ENCODE measurements at places on chromosomes 12 and 14.

- DNase-seq: peak; percentile 75
Measured at GRCh38 chr12:22543246-22544037, 900 bp downstream of the C2CD5 start.

GRCh38 chr12:123670882-123671728 is at the start of gene TCTN2:
Gene TCTN2, plus strand, starts transcription at chr12:123671113. Its CDS starts 128 bp downstream, at chr12:123671241.
- peak; percentile 97 for DNase-seq

DNA sequence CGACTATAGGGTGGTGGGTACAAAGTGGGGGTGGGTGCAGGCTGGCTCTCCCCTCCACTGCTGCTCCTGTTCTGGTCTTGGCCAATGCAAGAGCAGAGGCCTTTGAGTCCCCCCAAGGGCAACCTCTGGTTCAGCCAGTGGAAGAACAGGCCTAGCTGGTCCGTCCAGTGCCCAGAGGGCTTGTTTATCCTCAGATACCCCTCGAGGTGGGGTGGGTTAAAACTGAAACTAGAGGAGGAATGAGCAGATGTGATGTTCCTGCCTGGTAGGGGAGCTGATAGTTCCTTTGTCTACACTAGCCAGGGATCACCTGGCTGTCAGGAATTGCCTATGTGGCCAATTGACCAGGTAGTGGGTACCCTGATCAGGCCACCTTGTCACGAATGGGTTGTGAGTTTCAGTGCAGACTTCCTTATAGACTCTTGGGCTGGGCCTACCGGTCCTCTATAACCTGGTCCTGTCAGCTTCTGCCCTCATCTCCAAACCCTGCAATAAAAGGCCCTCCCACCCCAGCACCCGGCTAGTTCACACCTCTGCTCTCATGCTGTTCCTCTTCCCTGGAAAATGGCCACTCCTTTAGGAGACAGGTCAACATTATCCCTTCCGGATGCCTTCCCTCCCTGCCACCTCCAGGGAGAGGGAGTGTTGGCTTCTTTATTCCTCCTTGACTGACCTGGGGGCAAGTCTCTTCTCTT is 10.7 kb upstream of the HSP90AA1 start:
- DNase-seq: no peak

DNA sequence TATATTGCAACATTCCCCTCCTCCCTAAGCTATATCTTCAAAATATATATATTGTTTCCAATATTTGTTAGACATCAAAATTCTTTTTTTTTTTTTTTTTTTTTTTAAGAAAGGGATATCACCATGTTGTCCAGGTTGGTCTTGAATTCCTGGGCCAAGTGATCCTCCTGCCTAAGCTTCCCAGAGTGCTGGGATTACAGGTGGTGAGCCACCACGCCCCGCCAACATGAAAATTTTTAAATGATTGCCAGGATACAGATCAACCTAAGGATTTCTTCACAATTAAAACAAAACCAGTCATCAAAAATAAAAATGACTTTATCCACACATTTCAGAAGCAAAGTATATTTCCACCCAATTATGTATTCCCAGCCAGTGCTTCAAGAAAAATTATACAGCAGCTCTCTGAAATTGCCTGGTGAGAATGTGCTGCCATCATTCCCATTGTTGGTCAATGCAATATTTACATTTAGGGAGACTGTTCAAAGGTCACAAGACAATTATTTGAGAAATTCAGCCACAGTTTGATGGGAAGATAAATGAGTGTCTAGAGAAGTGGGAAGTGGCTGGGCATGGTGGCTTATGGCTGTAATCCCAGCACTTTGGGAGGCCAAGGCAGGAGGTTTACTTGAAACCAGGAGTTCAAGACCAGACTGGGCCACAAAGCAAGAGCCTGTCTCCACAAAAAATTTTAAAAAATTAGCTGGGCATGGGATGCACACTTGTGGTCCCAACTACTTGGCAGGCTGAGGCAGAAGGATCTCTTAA is 141.7 kb upstream of the AMIGO2 start:
- no peak for DNase-seq

DNA sequence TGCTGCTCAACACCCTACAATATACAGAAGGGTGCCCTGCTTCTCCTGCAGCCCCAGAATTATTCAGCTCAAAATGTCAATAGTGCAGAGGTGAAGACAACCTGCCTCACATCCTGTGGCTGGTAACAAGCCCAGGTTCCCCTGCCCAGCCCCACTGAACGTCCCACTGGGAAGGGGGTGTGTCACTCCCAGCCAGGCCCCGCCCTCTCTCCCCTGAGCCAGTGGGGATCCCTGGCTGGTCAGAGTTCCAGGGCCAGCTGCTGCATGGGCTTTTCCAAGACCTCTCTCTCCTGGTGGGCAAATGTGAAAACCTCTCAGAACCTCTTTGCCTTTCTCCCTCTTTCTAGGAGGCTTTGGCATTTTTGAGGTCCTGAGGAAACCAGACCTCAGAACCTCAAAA is 13.7 kb upstream of the LHX5 start:
- no peak for DNase-seq

GRCh38 chr12:46214668-46215436 is 54.0 kb downstream of the SLC38A1 start:
- DNase-seq: peak; percentile 93

- DNase-seq: no peak
Measured at GRCh38 chr12:124381456-124382296, 86.8 kb downstream of the RFLNA start.

- DNase-seq: no peak
Measured at GRCh38 chr14:41604721-41605531, 1.8 kb upstream of the LRFN5 start.

GRCh38 chr12:50275556-50275955 is 7.8 kb downstream of the LIMA1 start:
- DNase-seq: no peak

- DNase-seq: no peak
Measured at GRCh38 chr12:20523658-20524057, 155.3 kb downstream of the PDE3A start.

- peak; percentile 86 for DNase-seq
Measured at GRCh38 chr12:111368788-111369495, at the start of gene PHETA1. Gene PHETA1, minus strand, starts transcription at chr12:111369095. Its CDS starts 5,668 bp downstream, at chr12:111363427.

GRCh38 chr12:13189264-13189663 is 7.3 kb upstream of the EMP1 start:
- no peak for DNase-seq

GRCh38 chr12:7797698-7798398 is 8.6 kb downstream of the NANOG start:
- DNase-seq: no peak

DNA sequence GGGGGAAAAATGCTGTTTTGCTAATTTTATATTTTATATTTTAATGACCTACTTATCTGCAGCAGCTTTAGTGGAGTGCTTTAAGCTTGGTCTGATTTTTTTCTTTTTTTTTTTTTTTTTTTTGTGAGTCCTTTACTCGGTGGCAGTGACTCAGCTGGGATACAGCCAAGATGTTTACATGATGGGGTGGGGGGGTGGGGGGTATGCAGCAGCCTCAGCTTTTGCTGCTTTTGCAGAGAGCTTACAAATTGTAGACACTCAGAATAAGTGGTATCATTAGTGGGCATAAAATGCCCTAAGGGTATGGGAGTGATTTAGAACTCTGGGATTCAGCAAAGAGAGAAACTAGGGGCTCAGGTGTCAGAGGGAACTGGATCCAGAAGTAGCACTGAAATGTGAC is 38.2 kb upstream of the ARHGAP5 start:
- no peak for DNase-seq

GRCh38 chr14:50678163-50678562 is 10.1 kb upstream of the SAV1 start:
- DNase-seq: no peak
